SW480 (cell line): ENCODE measurements at places on chromosomes 2 and 18.

GRCh38 chr2:195520671-195521155 lies 136.3 kb upstream of the SLC39A10 start:
- no peak for DNase-seq

GRCh38 chr2:39737661-39738060 lies 41.4 kb downstream of the THUMPD2 start:
- DNase-seq = no peak

- no peak for DNase-seq
Observed at GRCh38 chr2:171267855-171268629, 107.3 kb upstream of the TLK1 start.

- DNase-seq = peak; percentile 36
Observed at GRCh38 chr2:100606726-100607343, 44.0 kb downstream of the PDCL3 start.

- no peak for DNase-seq
Observed at GRCh38 chr2:80246534-80246933, 58.0 kb downstream of the LRRTM1 start.

DNA sequence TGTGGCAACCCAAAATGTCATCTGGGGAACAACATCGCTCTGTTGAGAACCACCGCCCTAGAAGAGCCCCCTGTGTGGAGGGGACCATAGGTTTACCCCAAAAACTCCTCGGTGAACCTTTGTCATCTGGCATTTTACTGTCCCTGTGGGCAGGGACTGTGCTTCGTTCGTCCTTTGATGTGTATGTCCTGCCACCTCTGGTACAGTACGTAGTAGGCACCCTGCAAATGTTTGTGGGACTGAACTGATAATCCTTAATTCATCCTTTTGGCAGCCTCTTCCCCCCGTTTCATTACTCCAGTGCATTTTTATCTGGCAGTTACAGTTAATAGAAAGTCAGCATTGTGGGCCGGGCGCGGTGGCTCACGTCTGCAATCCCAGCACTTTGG lies 728 bp downstream of the NAPG start:
- no peak for DNase-seq

GRCh38 chr2:145329971-145330370 lies 810.1 kb upstream of the ZEB2 start:
- no peak for DNase-seq

GRCh38 chr2:104046466-104046865 lies 807.4 kb upstream of the POU3F3 start:
- DNase-seq = no peak

DNA sequence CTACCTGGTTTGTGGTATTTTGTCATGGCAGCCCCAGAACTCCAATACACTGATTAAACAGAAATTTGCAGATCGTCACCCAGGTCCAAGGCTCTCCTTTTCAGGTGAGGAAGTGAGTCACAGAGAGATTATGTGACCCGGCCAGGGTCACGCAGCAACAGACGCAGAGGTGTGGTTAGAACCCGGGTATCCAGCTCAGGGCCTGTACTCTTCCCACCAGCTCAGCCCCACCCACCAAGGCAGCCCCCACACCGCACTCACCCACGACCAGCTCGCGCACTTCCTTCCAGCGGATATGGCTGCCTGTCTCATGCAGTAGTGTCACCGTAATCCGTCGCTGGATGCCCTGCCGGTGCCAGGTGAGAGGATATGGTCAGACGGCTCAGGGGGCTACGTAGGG lies 48.1 kb downstream of the AQP12A start:
- DNase-seq = peak; percentile 20

GRCh38 chr2:143607231-143608062 lies 478.2 kb downstream of the ARHGAP15 start:
- no peak for DNase-seq

- DNase-seq = no peak
Observed at GRCh38 chr18:7190547-7191156, 40.2 kb upstream of the LRRC30 start.

DNA sequence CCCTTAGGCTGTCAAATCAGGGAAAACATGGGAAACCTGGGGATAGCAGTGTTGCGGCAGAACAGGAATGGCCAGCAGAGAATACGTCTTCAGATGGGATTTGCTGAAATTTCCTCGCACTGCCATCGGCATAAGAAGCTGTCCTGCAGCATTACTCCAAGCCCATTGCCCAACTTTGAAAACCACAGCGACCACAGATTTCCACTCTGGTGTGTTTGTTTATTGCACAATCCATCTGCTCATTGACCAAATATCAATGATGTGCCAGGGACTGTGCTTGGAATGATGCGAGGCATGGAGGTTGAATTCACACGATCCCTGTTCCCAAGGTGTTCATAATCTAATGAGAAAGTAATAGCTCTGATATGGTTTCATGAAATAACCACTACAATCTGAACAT lies 383.3 kb upstream of the MYT1L start:
- DNase-seq = no peak

- no peak for DNase-seq
Observed at GRCh38 chr2:141586985-141587384, 543.8 kb downstream of the LRP1B start.

- no peak for DNase-seq
Observed at GRCh38 chr2:237062585-237062984, 23.1 kb upstream of the COPS8 start.

GRCh38 chr2:74373985-74374384 lies 6.1 kb downstream of the DCTN1 start:
- no peak for DNase-seq

- DNase-seq = peak; percentile 76
Observed at GRCh38 chr18:10195529-10195928, 258.9 kb upstream of the APCDD1 start.

GRCh38 chr2:115484486-115484885 lies 1042.0 kb downstream of the DPP10 start:
- DNase-seq = no peak

GRCh38 chr2:107419191-107419590 lies 407.5 kb upstream of the RGPD4 start:
- no peak for DNase-seq

GRCh38 chr18:31072175-31072574 lies 29.6 kb upstream of the DSC3 start:
- no peak for DNase-seq

DNA sequence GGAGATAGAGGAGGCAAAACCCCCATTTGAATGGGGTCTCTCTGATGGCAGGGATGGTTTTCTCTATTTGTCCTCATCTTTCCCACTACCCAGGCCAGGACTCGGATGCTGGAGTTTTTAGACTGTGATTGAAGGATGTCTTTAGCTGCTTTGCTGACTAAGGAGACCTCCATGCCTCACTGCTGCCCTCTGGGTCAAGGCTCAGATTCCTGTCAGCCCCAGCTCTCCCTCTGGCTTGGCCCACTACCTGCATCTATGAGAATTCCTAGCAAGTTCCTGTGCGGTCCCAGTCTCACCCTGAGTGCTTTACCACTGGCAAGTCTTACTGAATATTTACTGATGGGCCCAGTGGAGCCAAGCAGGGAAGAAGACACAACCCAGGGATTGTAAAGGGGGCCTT lies 184.0 kb downstream of the CELF4 start:
- no peak for DNase-seq

- DNase-seq = no peak
Observed at GRCh38 chr2:46002507-46002883, 294.7 kb upstream of the EPAS1 start.

DNA sequence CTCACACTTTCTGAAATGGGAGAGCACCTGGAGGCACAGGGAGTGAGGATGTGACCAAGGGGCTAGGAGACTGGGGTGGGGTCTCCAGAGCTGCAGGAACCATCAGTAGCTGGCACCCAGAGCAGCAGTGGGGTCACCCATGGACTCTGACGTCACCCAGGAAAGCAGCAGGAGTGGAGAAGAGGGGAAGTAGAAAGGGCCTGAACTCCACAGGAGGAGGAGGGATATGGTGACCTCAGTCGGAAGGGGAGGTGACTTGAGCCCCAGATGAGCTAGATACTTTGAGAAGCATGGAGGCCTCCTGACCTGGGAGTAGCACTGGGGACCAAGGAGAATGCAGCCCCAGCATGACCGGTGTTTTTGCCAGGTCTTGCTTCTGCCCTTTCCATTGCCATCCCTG lies 8.8 kb downstream of the NMUR1 start:
- DNase-seq = no peak

DNA sequence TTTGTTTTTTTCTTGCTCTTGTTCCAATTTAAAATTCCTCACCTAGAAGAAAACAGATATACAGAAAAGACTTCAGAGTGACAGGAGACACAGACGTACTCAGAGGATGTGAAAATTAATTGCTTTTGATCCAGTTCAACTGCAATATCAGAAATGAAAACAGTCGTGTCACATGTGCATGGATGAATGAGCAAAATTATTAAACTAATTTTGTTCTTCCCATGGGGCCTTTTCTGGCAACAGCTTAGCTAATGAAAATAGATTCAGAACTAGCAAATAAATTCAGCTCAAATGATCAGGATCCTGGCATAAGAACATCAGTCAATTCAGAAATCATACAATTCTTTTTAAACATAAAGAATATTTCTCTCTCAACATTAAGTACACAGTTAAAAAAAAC lies 100.5 kb downstream of the CABYR start:
- DNase-seq = no peak

DNA sequence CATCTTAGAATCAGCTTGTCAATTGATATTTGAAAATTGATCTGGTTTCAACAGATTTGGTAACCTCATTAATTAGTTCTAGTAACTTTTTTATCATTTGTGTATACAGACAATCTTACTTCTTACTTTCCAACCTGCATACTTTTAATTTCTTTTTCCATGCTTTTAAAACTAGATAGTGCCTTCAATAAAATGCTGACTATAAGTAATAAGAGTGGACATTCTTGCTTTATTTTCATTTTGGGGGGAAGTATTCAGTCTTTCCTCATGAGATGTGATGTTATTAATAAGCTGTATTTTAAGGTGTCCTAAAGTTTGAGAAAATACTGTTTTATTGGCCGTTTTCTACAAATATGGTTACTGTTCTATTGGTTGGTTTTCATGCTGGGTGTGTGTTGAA lies 109.1 kb downstream of the KCNH7 start:
- no peak for DNase-seq

- peak; percentile 2 for DNase-seq
Observed at GRCh38 chr2:229835596-229836283, 86.1 kb downstream of the TRIP12 start.

- no peak for DNase-seq
Observed at GRCh38 chr2:190425221-190425866, 17.2 kb downstream of the MFSD6 start.

DNA sequence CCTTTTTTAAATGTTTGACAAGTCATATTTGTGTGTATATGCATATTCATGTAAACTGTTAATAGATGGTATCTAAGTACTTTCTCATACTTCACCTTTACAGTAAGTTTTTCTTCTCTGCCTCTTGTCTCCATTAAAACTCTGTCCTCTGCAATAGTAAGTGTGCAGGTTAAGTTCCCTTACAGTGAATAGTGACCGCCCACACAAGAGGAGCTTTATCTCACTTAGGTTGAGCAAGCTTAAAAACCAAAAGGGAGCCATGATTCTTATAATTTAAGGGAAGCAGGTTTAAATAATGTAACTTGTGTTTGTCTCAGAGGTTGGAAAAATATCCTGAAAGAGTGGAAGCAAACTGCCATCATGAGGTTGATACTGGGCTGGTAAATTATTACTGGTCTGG lies 61.3 kb downstream of the MRPS9 start:
- DNase-seq = no peak

DNA sequence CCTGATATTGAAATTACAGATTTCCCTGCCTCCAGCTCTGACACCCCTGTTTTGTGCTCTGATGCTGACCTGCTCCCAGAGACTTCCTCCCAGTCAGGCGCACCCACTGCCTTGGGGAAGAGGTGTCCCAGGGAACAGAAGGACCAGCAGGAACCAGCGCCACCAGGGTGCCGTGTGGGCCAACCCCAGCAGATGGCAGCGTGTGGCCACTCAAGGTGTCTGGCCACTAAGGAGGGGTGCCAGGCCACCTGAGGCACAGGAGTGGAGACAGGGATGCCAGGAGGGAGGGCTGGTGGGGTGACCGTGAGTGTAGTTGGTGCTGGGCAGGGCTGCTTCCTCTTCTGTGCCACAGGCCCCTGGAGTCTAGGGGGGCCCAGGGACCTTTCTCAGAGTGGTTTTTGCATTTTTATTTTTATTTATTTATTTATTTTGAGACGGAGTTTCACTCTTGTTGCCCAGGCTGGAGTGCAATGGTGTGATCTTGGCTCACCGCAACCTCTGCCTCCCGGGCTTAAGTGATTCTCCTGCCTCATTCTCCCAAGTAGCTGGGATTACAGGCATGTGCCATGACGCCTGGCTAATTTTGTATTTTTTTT lies 56.0 kb downstream of the TEX44 start:
- peak; percentile 78 for DNase-seq

DNA sequence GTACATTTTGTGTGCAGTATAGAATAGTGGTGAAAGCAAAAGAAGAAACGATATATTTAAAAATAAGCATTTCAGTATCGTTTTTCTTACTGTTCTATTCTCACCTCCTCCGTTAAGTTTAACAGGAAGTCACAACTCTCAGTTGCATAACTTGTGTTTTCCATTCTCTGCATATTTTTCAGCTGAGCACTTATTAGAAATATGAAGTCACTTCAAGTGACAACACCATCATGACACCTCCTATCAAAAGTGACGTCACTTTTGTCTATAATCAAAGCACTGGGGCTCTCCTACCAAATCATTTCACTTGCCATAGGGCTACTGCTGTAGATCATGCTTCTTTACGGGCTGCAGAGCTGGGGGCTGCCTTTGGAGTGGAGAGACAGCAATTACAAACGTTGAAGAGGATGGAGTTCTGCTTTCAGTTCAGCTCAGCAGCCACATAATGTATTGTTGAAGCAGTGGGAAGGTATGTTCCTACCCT lies 36.3 kb downstream of the STAT4 start:
- DNase-seq = no peak

DNA sequence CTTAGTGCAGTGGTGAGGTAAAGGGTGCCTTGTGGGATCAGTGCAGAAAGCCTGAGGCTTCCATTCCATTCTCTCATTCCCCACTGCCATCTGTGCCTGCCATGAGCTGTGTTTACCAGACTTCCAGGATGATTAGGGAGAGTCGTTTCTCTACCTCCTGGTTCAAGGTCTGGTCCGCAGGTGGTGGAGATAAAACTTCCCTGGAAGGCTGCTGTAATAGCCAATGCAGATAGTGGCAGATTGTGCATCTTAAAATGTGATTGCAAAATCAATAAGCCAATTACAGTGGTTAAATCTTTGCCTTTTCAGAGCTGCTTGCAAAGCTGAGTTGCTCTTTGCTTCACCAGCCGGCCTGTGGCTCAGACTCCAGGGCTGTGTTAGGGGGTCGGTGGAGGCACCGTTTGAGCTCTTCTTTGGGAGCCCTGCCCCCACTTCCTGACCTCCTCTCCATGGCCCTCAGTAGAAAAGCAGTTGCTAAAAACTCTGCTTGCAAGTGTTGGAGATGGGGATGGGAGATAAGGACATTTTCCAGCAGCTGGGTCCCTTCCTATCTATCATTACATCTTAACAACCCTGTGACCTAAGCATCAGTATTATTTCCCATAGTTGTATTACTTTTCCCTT lies 95.2 kb upstream of the HS6ST1 start:
- no peak for DNase-seq
